ENCODE measurements at places on chromosomes 13 and 19.

- DNase-seq = no peak
Measured at GRCh38 chr13:43257765-43258164, 234.4 kb downstream of the DNAJC15 start.

- DNase-seq = no peak
Measured at GRCh38 chr13:75715601-75716523, 79.7 kb downstream of the LMO7 start.

DNA sequence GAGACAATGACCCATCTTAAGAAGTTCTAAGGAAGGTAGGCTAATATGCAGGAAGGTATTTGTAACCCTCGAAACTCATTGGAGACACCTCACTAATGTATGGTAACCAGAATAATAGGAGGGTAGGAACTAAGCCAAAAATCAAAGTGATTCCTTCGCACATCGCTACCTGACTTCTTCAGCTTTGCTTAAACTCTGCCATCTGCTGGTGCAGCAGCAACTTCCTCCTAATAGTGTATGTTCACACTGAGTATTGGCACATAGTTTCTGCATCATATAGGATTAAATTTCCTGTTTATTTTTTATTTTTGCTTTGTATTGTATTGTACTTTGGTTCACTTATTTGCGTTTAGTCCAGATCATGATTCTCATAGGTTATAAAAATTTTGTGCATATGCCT lies 676.2 kb downstream of the GPC5 start:
- DNase-seq = no peak

DNA sequence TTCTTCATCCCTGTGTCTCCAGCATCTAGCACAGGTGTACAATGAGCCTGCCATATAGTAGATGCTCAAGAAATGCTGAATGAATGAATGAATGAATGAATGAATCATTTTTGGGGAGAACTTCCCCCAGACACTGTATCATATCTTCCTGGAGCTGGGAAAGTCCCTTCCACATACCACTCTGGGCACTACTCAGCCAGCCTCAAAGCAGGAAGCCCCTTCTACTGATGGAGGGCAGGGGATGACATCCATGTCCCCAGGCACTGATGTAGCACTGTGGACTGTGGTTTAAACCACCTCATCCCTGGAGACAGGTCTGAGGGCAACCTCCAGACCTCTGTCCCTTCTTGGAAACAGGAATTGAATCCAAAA lies 4.8 kb downstream of the GNA15 start:
- DNase-seq = no peak

- no peak for DNase-seq
Measured at GRCh38 chr13:30587739-30588138, 30.0 kb upstream of the USPL1 start.

DNA sequence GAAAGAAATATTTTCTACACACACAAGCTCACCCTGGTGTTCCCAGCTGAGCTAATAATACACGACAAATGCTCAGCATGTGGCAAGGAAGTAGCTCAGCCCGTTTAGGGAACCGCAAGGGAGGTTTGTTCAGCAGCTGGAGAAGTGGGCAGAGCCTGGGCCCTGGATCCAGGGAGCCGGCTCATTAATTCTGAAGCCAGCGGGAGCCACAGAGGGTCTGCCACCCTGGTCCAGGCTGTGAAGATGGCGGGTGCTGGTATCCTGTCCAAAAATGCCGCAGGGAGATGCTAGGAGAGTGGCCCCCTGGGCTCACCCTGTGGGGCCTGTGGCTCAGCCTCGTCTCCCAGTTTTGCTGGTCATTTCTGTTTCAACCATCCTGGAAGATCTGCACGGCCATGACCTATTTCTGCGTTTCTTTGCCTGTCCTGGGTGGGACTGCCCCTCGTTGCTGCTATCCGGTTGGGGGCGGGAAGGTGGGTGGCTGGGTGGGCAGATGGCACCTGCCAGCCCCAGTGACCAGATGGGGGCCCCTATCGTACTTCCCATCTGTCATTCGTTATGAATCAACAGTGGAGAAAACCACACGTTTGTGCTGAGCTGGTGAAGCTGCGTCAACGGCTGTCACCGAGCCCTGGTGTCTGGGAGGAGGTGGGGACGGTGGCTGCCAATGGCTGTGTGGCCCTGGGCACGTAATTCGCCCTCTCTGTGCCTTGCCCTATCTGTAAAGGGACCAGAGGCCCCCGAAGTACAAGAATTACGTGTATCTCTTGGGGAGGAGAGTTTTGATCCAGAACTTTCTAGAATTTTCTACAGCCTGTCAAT lies 2.7 kb upstream of the GNA15 start:
- DNase-seq = peak; percentile 75

GRCh38 chr13:24099490-24099889 lies 61.0 kb upstream of the SPATA13 start:
- no peak for DNase-seq

GRCh38 chr13:59111751-59112171 lies 1052.0 kb downstream of the DIAPH3 start:
- DNase-seq = no peak

GRCh38 chr13:29384466-29384865 lies 211.0 kb downstream of the SLC7A1 start:
- DNase-seq = no peak

DNA sequence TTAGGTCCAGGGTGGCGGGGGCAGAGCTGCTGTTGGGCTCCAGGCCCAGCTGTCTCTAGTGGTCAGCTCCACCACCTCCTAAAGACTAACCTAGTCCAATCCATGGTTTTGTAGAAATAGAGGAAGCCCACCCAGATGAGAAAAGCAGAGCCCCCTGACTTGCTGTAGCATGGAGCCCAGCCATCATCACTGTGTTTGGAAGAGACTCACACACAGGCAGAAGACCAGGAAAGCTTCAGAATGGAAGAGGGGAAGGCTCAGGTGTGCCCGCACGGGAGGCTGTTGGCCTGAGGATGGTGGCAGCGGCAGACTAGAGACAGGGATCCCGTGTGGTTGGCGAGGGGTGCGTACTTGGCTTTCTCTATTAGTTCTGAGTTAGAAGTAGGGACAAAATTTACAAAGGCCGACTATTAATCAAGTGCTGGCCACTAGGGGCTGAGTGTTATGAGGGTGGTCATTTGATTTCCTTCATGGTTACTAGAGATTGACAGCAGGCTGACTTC lies 193.2 kb upstream of the SOX1 start:
- DNase-seq = no peak

GRCh38 chr13:64928696-64929499 lies 2301.2 kb downstream of the PCDH9 start:
- DNase-seq = no peak

DNA sequence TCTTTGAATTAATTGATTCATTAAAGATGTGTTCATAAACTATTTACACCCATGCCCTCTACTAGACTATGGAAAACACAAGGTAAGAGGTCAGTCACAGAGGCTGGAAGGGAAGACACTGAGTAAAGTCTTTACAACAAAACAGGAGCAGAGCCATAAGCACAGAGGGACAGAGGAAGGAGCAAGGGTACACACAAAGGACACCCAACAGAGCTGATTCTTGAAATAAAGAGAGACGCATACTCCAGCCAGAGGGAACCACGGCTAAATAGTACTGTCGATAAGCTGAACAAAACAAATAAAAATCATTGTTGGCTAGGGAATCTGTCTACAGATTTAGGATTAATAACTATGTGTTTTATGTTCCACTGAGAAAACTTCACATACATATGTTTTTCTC lies 289.2 kb downstream of the EFNB2 start:
- no peak for DNase-seq

GRCh38 chr19:5345895-5346386 lies 5.3 kb upstream of the PTPRS start:
- DNase-seq = no peak

GRCh38 chr19:20245309-20245708 lies 78.3 kb downstream of the ZNF486 start:
- no peak for DNase-seq

- no peak for DNase-seq
Measured at GRCh38 chr19:51472607-51473006, 5.7 kb upstream of the CEACAM18 start.

- no peak for DNase-seq
Measured at GRCh38 chr19:33129901-33130300, 2.0 kb upstream of the WDR88 start.

DNA sequence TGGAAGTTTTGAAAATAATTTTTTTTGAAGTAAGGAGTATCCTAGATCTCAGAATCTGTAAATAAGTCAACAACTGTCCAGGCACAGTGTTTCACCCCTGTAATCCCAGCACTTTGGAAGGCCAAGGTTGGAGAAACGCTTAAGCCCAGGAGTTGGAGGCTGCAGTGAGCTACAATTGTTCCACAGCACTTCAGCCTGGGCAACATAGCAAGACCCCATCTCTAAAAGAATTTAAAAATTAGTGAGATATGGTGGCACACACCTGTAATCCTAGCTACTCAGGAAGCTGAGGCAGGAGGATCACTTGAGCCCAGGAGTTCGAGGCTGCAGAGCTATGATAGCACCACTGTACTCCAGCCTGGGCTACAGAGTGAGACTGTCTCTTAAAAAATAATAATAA lies 87.2 kb upstream of the ZNF507 start:
- no peak for DNase-seq

GRCh38 chr19:10769533-10770491 lies 51.9 kb downstream of the DNM2 start:
- no peak for DNase-seq

DNA sequence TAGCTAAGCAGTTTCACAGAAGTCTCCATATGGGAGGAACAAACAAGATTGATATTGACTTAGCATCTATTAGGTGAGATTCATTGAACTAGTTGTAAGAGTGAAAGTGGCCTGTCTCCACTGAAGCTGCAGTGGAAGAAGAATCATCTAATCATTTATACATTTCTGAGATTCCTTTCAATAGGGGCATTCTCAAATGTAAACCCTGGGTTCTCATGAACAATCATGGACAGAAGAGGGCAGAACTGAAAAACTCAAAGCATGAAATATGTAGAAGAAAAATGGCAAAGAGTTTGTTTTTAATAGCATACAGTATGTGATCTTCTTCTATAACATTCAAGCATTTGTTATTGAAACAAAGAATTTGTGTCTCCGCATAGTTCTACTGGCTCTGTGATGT lies 17.6 kb upstream of the POSTN start:
- DNase-seq = no peak

DNA sequence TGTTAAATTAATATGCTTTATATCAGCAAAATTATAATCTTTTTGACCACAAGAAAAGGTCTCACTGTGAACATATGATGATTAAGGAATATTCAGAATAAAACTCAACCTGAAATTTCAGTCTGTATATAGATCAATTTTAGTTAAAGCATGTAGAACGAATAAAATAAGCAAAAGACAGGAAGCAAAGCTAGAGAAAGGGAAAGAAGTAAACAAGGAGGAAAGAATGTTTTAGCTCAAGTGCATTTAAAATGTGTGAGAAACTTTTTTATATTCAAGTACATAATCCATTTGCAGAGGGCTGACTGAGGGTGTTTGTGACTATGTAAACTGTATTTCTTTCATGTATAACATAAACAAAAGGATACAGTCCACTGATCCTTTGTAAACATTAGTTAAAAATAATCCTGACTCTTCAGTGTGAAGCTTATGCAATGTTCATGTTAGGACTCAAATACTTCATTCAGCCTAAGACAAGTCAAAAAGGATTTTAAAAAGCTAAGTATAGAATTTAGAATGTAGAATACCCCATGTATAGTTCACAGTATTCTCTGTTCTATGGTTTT lies 472.1 kb downstream of the DIAPH3 start:
- no peak for DNase-seq

Measured in effector memory CD4-positive, alpha-beta T cell (primary cell).